Mucosa of descending colon (tissue), 3 donors: ENCODE measurements at places on chromosomes 11 and 22. TPM values are rescaled to one million over a fixed set of nuclear protein-coding genes. Genes with fewer than 3 reads are reported as not detected.

KCNA4 gene
- total RNA-seq = 0.32 TPM

- no peak for DNase-seq
Observed at GRCh38 chr11:91625495-91625894, 599.1 kb upstream of the FAT3 start.

DNA sequence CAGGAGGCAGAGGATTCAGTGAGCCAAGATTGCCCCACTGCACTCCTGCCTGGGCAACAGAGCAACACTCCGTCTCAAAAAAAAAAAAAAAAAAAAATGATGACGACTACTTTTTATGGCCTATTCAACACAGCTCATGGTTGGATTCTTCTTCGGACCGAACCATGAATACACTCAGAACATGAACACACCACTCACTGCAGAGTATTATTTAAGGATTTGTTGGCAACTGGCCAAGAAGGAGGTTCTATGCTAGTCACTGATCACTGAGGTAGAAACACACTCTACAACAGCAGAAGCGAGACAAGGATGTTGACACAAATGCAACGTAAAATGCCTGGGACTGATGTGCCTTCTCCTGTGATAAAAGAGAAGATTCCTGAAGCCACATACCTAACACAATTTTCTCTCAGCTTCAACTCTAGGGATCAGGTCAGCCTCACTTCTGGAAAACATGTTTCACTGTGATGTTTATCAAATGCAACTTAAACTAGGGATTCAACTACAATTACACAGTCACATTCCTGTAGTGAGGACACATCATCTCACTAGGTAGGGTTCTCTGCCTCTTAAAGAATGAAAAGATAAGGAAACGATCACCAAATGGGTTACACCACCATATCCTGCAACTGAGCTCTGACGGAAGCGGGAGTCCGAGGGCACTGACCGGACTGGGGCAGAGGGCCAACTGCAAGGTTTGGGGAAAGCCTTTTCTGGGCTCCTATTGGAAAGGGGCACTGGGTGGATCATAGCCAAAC, 82.5 kb downstream of the SGSM3 start:
- DNase-seq = no peak

- no peak for DNase-seq
Observed at GRCh38 chr11:95375451-95375850, 144.4 kb upstream of the SESN3 start.

DNA sequence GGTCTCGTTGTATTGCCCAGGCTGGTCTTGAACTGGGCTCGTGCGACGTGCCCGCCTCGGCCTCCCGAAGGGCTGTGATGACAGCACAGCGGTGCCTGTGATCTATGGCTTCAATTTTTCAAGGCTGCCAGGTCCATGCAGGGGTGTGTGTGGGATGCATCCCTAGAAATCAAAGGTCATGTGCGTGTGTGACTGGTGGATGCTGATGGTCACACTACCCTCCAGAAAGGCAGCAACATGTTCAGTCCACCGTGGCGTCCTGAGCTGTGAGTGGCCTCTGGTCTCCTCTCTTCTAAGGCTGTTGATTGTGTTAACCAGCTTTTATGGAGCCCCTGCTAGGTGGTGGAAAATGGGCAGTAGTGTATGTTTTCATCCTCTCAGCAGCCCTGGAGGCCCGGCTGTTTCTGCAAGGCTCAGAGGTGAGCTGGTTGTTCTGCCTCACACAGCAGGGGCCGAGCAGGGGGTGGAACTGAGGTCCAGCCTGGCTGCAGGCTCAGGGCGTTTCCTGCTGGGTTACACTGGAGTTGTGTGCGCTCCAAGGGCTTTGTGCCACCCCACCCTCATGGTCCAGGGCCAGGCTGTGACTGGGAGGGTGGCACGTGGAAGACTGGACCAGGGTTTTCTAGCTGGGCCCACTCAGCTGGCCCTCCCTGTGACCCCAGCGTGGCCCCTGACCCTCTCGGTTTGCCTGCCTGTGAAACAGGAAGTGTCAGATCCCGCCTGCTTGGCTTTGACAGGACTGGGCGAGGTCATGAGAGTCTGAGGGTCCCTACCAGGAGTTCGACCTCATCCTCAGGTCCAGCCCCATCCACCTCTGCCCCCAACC, 7.7 kb downstream of the BIK start:
- DNase-seq = peak; percentile 78

DNA sequence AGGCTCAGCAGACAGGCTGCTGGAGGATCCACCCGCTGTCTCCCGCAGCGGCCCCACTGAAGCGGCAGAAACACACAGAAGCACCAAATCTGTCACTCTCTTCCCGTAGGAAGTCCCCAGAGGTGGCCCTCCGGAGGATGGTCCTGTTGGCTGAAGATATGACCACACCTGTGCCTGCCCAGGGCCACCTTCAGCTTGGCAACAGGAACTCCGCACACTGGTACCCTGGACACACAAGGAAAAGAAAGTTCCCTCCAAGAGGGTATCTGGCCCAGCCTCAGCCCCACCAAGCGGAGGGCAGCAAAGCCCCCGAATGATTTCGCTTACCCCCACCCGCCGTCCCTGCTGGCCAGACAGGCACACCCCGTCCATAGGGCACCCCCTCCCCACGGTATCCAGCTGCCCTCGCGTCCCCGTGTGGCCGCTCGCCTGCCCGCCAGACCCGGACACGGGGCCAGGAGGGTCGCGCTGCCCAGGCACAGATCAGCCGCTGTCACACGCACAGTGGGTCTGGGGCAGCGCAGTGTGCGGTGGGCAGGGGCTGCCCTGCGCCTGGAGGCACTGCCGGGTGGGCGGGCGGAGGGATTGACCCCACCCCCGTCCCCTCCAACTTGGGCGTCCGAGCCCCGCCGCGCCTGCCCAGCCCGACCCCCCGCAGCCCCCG, 7.0 kb downstream of the RASSF7 start:
- DNase-seq = no peak

IGF2 gene
- total RNA-seq = 27.6 TPM

SORL1 gene
- 195 TPM for total RNA-seq

- DNase-seq = no peak
Observed at GRCh38 chr11:133492895-133493294, 39.4 kb downstream of the OPCML start.

- no peak for DNase-seq
Observed at GRCh38 chr22:33780531-33781136, 139.6 kb downstream of the LARGE1 start.

LMO1 gene
- not detected for total RNA-seq
